ENCODE measurements at places on chromosomes 4 and X. TPM values are rescaled to one million over a fixed set of nuclear protein-coding genes. Genes with fewer than 3 reads are reported as not detected.

DNA sequence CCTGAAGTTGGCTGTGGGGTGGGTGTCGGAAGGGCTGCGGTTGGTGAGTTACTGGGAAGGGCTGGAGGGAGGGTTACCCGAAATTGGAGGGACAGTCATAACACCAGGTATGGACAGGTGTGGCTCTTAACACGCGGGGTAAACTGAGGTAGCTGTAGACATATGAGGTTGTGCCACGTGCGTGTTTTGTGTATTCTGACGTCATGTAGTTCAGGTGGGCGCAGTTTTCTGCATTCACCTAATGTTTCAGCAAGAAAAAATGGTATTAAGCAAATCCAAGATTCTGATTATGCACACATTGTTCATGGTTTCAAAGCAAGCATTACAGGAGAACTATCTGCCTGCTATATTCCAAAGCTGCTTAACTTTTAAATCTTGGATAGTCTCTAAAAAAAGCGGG lies 83.5 kb upstream of the GPM6B start:
- DNase-seq = no peak

DNA sequence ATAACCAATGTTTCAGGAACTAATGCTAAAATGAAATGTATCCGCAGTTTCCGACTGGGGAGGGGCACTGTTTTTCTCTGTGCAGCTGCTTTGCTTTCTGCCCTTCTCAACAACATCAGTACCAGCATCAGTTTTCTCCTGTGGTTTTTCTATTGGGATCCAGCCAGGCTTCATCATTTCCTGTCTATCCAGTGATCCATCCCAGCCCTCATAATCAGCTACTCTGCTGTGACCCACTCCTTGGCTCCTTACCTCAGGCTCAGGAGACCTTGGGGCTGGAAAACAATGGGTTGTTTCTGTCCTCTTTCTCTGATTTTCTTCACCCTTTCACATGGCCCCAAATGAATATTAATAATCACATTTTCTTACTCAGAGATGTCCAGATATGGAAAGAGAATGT lies 222.2 kb upstream of the DKK2 start:
- DNase-seq = no peak

DNA sequence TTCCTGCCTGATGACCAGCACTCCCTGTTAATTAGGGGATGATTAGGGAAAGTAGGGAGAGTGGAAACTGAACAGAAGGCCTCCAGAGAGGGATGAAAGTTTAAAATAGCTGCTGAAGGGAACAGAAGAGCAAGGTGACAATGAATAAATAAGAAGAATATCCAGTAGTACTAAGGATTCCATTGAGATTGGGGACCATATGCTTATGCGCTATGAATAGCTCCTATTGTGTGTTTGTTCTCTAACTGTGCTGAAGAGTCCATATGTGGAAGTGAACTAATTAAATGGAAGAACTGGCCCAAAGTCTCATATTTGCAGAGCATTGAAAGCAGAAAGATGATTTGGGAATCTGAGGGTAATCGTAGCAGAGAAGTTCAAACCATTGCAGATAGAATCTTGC lies 137.0 kb downstream of the PRSS12 start:
- no peak for DNase-seq

GRCh38 chr4:31041853-31042252 lies 321.7 kb downstream of the PCDH7 start:
- DNase-seq = no peak

The VCX2 gene
- total RNA-seq = not detected

The FGF13 gene
- total RNA-seq = 0.29 TPM

The RASGEF1B gene
- total RNA-seq = 5.5 TPM

All from Caki2 (cell line).